Stromal cell of bone marrow (primary cell): ENCODE measurements at places on chromosomes 7 and 10.

- no peak for DNase-seq
These were observed 42.4 kb downstream of the POT1 start for GRCh38 chr7:124887247-124887646.

- DNase-seq: no peak
These were observed 57.5 kb downstream of the CAMK1D start for GRCh38 chr10:12406764-12407400.

- DNase-seq: peak; percentile 56
These were observed at the start of gene USP54 for GRCh38 chr10:73590881-73591799. USP54 (minus strand) TSS chr10:73591342; CDS start chr10:73575658, 15,684 bp downstream.

- no peak for DNase-seq
These were observed 87.9 kb downstream of the CUX1 start for GRCh38 chr7:101905203-101905865.

DNA sequence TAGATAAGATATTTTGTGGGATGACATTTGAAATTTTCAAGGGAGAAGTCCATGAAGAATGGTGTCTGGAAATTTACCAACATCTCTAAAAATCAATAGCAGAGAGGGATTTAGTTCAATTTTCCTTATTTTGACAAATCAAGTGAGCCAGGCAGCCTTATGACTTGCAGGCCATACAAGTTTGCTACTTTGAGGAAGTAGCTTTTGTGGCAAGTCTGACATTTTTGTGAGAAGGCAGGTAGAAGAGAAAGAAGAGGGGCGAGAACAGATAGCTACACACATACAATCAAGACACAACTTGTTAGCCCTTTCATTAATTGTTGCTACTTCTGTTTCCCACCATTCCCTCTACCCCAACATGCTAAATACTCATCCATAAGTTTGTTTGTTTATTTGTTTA is 74.5 kb upstream of the OIT3 start:
- no peak for DNase-seq

DNA sequence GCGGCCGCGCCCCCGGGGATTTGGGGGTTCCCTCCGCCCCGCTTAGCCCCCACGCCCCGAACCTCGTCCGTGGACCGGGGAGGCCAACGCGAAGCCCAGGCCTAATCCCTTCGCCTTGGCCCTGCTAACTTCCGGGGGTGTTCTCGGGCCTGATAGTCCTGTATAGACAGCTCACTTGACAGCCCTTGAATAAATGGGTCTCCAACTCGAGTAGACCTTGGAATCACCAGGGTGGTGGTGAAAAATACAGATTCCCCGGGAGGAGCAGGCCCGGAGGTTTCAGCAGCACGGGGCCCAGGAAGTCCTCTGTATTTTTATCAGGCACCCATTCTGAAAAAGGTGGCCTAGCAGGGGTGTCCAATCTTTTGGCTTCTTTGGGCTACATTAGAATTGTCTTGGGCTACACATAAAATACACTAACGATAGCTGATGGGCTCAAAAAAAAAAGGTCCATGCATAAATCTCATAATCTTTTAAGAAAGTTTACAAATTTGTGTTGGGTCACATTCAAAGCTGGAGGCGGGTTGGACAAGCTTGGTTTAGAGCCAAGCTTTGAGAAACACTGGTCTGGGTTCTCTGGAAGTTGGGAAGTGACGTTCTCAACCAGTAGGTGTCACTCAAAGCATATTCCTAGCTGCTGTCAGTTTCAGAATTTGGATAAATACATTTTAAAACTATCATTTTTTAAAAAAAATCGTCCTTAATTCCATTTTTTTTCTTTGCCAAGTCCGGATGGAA is 221.7 kb downstream of the PHTF2 start:
- DNase-seq: peak; percentile 85
